ENCODE measurements at places on chromosomes 2 and 18. TPM values are rescaled to one million over a fixed set of nuclear protein-coding genes. Genes with fewer than 3 reads are reported as not detected.

GRCh38 chr18:37537868-37538525 lies 27.6 kb downstream of the CELF4 start:
- peak; percentile 57 for DNase-seq
- no peak overlapping the region for H3K4me3 ChIP-seq
- H3K4me1 ChIP-seq, result peaks cover 5% of the 10 kb centered on the region
- peaks cover 37% of the 10 kb centered on the region for H3K27me3 ChIP-seq
- H3K36me3 ChIP-seq, result no peaks in the 10 kb centered on the region

DNA sequence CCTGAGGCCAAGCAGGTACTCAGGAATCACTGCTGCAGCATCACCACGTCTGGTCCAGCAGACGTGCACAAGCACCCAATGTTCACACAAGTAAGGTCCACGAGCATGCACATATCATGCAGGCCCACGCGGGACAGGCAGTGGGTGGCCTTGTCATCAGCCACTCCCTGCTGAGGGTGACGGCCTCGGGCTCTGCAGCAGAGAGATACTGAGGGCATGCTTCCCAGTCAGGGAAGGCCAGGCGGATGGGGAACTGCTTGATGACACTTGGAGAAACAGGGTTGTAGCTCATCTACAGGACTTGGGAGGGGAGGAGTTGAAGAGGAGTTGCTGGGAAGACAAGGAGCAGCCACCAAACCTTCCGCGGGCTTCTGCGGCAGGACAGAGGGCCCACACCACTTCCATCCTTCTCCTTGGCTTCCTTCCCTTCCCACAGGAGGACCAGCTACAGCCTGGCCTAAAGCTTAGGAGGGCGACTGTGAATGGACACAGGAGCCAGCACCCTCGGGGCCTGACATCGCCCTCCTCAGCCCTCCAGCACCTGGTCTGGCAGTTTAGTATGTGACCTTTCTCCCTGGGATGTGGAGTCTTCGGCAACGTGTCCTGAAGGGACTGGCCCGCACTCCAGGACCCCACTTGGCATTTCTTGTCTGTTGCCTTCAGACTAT lies 15.2 kb downstream of the MFSD2B start:
- peaks cover 4% of the 10 kb centered on the region for H3K36me3 ChIP-seq
- no peaks in the 10 kb centered on the region for H3K4me1 ChIP-seq
- no peak overlapping the region for H3K4me3 ChIP-seq
- DNase-seq, result no peak
- H3K27me3 ChIP-seq, result no peaks in the 10 kb centered on the region

GRCh38 chr2:136306836-136307235 lies 188.9 kb upstream of the CXCR4 start:
- H3K4me3 ChIP-seq, result no peak overlapping the region
- H3K36me3 ChIP-seq, result peaks cover 2% of the 10 kb centered on the region
- DNase-seq, result no peak
- peaks cover 64% of the 10 kb centered on the region for H3K4me1 ChIP-seq
- peaks cover 12% of the 10 kb centered on the region for H3K27me3 ChIP-seq

GRCh38 chr18:2805970-2806943 lies 40.5 kb upstream of the EMILIN2 start:
- H3K27ac ChIP-seq, result no peak overlapping the region
- no peak overlapping the region for H3K4me3 ChIP-seq
- no peaks in the 10 kb centered on the region for H3K4me1 ChIP-seq
- peaks cover 19% of the 10 kb centered on the region for H3K36me3 ChIP-seq

POLR1B gene
- total RNA-seq, result 39.3 TPM

DNA sequence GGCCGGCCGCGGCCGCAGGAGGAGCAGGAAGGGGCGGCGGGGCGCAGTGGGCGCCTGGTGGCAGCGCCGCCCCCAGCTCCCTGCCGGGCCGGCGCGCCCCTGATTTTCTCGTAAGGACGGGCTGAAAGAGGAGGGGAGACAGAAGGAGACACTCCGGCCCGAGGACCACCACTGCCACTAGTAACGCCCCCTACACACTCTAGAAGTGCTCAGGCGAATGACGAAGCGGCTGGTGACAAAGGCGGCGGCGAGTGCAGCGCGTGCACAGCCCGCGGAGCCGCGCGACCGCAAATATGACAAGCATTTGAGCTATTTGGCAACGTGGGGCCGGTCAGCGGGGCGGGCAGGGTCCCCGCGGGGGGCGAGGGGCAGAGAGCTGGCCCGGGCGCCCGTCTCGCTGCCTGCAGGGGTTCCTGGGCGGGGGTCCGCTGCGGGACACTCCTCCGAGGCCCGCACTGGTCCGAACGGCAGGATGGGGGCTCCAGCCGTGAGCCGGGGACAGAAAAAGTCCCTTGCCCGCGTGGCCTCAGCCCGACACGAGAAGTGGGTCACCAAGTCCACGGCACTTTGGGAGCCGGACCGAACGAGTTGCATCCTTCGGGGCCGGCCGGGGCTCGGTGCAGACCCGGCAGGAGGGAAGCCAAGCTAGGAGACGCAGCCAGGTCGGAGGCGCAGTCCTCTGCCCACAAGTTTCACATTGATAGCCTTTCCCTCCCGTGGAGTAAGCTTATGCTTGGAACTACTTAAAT lies 524 bp upstream of the SERTAD2 start:
- H3K36me3 ChIP-seq, result peaks cover 1% of the 10 kb centered on the region
- H3K4me3 ChIP-seq, result peak overlapping the region; percentile 94
- H3K27ac ChIP-seq, result peak overlapping the region; percentile 65
- peaks cover 81% of the 10 kb centered on the region for H3K4me1 ChIP-seq
- no peaks in the 10 kb centered on the region for H3K27me3 ChIP-seq

GRCh38 chr2:68662466-68662865 lies 19.1 kb downstream of the PROKR1 start:
- H3K4me1 ChIP-seq, result peaks cover 30% of the 10 kb centered on the region
- H3K36me3 ChIP-seq, result no peaks in the 10 kb centered on the region
- H3K27me3 ChIP-seq, result peaks cover 25% of the 10 kb centered on the region
- H3K4me3 ChIP-seq, result no peak overlapping the region
- H3K27ac ChIP-seq, result no peak overlapping the region

SLC30A3 gene
- 1.5 TPM for total RNA-seq

RIT2 gene
- not detected for total RNA-seq

GRCh38 chr18:10522574-10522973 lies 3.3 kb upstream of the NAPG start:
- peaks cover 20% of the 10 kb centered on the region for H3K27me3 ChIP-seq
- H3K27ac ChIP-seq, result no peak overlapping the region
- no peak for DNase-seq

DNA sequence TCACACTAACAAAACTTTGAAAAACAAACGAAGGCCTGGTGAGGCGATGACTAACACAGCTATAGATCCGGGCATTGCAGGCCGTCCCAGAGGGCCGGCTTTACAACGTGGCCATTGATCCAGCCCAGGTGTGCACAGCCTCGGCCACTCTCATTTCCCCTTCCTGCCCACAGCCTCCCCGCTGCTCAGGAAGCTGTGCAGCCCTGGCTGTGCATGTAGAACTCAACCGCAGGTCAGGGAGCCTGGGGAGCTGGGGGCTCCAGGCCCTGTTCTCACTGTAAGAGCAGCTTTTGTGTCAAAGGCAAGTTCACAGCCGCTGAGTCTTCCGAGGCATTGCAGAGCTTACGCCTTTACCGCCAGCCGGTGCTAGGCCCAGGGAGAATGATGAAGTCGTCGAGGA lies 87.2 kb downstream of the LONRF2 start:
- no peak overlapping the region for H3K4me3 ChIP-seq
- no peak overlapping the region for H3K27ac ChIP-seq
- peaks cover 26% of the 10 kb centered on the region for H3K4me1 ChIP-seq
- no peaks in the 10 kb centered on the region for H3K27me3 ChIP-seq

GRCh38 chr2:46971929-46972328 lies 56.3 kb upstream of the MCFD2 start:
- H3K4me1 ChIP-seq, result peaks cover 6% of the 10 kb centered on the region
- no peak for DNase-seq
- no peaks in the 10 kb centered on the region for H3K36me3 ChIP-seq
- no peak overlapping the region for H3K4me3 ChIP-seq
- no peaks in the 10 kb centered on the region for H3K27me3 ChIP-seq

DNA sequence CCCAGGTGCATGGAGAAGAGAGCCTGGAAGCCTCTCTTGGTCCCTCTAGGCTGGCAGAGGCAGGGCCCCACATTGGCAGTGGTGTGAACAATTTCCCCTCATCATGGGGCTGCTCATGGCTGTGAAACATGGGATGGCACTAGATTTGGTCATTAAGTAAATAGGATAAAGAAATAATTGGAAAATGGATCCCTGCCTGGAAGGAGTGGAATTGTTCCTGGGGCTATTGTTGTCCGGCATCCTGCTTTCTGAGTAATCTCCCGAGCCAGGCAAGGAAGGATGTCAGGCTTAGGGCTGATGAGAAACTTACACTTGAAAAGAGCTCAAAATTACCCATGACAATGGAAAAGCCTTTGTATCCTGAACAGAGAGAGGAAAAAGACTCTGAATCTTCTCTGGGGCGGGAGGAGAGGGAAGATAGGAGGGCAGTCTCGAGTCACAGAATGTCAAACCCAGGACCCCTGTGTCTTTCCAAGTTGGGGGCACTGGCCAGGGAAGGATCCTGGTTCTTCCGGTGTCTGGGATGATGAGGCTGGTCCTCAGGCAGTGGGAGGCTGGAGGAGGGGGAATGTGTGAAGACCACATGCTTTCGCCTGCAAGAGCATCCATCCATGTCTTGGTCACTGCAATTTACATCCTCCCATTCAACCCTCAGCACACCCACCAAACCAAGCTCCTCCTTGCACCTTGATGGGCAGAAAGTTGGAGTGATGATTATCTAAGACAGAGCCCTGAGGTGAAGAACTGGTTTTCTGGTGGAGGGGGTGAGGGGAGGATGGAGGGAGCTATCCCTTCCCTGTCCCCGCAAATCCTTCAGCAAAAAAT lies 27.1 kb upstream of the STEAP3 start:
- H3K27ac ChIP-seq, result no peak overlapping the region
- H3K36me3 ChIP-seq, result no peaks in the 10 kb centered on the region
- DNase-seq, result no peak
- no peak overlapping the region for H3K4me3 ChIP-seq
- H3K27me3 ChIP-seq, result peaks cover 17% of the 10 kb centered on the region

DNA sequence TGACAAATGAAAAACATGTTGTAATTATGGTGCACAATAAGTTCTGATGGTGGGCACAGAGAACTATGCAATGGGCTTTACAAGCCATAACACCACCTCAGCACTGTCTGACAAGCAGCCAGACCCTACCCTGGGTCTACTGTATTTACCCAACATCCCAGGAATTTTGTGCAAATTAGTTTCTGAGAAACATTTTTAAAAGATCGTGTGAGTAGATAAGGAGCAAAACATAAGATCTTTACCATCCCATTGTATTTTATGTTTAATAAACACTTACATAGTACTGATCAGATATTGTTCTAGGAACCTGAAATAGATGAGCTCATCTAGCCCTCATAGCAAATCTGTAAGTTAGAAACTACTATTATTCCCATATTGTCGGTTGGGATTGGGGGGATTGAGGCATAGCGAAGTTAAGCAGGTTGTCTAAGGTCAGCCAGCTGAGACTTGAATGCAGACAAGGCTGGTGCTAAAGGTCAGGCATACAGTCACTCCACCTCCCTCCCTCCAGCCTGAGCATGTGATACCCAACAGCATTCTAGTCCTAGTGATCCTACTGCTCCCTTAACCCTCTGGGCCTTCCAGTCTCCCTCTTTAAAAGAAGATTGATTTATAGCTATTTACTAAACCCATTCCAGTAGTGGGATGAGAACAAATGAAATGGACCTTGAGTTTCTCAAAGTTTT lies 67.4 kb upstream of the STAM2 start:
- H3K36me3 ChIP-seq, result no peaks in the 10 kb centered on the region
- no peak for DNase-seq
- H3K4me1 ChIP-seq, result no peaks in the 10 kb centered on the region
- H3K4me3 ChIP-seq, result no peak overlapping the region

DNA sequence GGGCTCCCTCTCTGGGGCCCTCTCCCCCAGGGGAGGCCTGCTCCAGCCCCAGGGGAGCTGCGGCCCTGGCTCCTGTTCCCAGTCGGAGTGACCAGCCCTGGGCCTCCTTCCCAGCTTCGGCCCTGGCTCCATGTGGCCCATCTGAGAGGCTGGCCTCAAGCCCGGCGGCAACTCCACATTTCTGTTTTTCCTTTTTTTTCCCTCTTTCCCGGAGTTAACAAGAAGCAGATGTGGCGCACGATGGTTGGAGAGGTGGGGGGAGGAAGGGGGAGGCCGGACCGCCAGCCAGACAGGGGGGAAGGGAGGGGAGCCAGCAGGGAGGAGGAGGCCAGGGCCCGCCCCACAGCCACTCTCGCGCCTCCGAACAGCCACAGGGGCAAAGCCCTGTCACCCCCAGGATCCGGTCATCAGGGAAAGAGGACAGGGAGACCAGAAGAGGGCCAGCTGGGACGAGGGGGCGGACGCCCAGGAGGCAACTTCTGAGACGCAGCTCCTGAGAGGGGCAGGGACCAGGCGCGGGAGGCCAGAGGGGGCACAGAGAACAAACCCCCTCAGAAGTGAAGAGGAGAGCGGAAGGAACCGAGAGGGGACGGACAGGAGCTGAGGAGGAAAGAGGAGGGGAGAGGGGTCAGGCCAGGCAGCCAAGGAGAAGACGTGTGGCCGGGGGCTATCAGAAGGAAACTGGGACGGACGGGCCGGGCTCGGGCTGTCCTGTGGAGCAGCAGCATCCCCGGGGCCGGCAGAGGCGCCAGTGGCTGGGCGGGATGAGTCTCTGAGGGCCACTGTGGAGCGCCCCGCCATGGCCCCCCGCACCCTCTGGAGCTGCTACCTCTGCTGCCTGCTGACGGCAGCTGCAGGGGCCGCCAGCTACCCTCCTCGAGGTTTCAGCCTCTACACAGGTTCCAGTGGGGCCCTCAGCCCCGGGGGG lies at the start of gene EMILIN1:
TSS of gene EMILIN1 (plus strand) at position 349 of the 928 bp plus-strand sequence. CDS start at position 800, 451 bp downstream.
- no peak for DNase-seq
- H3K4me1 ChIP-seq, result peaks cover 55% of the 10 kb centered on the region
- H3K27me3 ChIP-seq, result no peaks in the 10 kb centered on the region

All from activated T-cell treated with anti-CD3 and anti-CD28 coated beads, Interleukin-2, amount 50 U/mL, for 72 hours (primary cell).